ENCODE measurements at places on chromosomes 12 and 14. TPM values are rescaled to one million over a fixed set of nuclear protein-coding genes. Genes with fewer than 3 reads are reported as not detected.
A peak's percentile ranks its signal among the peaks of the same experiment; 100 is the strongest.

SYCP3 gene
- total RNA-seq = not detected

AREL1 gene
- total RNA-seq = 44.0 TPM

DNA sequence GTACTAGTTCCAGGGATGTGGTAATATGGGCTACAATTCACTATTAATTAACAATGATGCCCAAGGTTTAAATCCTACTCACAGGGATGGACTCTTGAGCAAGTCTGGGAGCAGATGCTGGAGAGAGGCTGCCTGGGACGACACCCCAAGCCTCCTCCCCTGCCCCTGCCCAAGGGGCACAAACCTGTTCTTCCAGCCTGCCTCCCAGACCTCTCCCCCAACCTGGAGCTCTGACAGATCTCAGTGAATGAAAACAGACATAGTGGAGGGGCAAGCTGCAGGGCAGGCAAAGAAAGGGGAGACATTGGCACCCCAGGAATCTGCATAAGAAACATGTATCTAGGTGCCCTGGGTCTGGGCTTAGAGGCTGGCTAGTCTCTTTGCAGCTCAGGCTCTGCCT, 5.8 kb downstream of the KDM2B start:
- H3K4me3 ChIP-seq = no peak overlapping the region
- H3K27me3 ChIP-seq = no peaks in the 10 kb centered on the region

DNA sequence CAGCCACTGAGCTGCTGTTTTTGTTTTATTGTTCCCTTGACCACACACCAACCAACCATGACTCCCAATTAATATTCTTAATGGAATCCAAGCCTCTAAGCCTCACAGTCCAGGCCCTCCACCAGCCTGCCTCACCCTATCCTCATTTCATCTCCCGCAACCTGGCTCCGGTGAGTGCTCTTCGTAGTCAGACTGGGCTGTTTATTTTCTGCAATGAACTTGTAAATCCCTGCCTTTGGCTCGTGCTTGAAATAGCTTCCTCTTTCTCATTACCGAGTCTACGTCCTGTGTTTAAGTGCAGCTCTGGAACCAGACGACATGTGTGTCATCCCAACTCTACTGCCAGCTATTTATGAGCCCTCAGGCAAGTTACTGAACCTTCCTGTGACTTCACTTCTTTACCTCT, 12.4 kb upstream of the ETFBKMT start:
- no peaks in the 10 kb centered on the region for H3K27me3 ChIP-seq
- H3K27ac ChIP-seq = no peak overlapping the region
- no peaks in the 10 kb centered on the region for H3K36me3 ChIP-seq

MYH6 gene
- 0.04 TPM for total RNA-seq

GRCh38 chr12:30847259-30847658, 79.3 kb upstream of the TSPAN11 start:
- H3K27ac ChIP-seq = no peak overlapping the region
- no peak for DNase-seq
- peaks cover 34% of the 10 kb centered on the region for H3K27me3 ChIP-seq

- peaks cover 9% of the 10 kb centered on the region for H3K4me1 ChIP-seq
- H3K27ac ChIP-seq = peak overlapping the region; percentile 49
- DNase-seq = no peak
- no peak overlapping the region for H3K4me3 ChIP-seq
- no peaks in the 10 kb centered on the region for H3K27me3 ChIP-seq
- H3K36me3 ChIP-seq = peaks cover 56% of the 10 kb centered on the region
These were observed 55.6 kb upstream of the CDKL1 start for GRCh38 chr14:50452296-50452695.

CLEC9A gene
- not detected for total RNA-seq

DNA sequence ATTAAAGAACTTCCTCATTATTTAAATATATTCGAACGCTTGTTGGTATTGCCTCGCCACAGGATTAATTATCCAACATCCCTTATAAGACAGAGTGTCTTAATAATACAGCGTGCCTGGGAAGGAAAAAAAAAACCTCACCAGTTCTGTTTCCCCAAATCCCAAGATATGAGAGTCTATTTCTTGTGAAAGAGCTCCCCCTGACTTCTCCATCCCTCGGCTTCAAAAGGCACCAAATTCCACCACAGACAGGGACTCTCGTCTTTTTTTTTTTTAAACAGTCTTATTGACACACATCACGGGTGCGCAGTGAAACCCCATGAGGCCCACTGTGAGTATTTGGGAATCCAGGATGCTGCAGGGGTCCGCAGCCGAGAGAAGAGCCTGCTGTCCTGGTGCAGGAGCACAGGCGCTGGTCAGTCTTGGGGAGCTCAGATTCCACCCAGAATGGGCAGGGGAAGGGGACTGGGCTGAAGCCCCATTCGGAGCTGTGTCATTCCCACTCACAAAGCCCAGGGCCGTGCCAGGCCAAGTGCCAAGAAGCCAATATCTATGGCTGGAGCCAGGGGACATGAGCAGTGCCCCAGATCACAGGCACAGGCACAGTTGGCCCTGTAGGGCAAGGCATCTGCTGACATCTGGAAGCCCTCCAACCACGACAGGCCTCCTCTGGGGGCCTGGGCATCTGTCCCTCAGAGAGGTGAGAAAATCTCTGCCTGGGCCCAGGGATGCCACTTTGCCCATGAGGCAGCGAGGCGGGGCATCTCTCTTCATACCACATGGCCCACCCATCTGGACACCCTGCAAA, 71.9 kb downstream of the BCL11B start:
- H3K27me3 ChIP-seq = peaks cover 4% of the 10 kb centered on the region
- H3K4me3 ChIP-seq = no peak overlapping the region
- no peak for DNase-seq
- H3K36me3 ChIP-seq = no peaks in the 10 kb centered on the region
- H3K27ac ChIP-seq = no peak overlapping the region
